ENCODE measurements at places on chromosomes 3 and 15.

DNA sequence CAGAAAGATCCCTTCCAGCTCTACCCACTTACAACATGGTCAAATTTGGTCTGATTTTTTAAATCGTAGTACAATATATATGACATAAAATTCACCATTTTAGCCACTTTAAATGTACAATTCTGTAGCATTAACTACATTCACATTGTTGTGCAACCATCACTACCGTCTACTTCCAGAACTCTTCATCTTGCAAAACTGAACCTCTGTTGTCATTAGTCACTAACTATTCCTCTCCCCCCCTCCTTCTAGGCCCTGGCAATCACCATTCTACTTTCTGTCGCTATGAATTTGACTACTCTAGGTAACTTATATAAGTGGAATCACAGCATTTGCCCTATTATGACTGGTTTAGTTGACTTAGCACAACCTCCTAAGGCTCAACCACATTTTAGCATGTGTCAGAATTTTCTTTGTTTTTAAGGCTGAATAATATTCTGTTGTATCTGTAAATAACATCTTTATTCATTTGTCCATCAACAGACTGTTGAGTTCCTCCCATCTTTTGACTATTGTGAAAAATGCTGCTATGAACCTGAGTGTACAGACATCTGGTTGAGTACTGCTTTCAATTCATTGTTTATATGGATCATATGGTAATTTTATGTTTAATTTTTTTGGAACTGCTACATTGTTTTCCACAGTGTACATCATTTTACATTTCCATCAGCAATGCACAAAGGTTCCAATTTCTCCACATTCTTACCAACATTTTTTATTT lies 35.5 kb upstream of the CCR2 start:
- no peak for DNase-seq

DNA sequence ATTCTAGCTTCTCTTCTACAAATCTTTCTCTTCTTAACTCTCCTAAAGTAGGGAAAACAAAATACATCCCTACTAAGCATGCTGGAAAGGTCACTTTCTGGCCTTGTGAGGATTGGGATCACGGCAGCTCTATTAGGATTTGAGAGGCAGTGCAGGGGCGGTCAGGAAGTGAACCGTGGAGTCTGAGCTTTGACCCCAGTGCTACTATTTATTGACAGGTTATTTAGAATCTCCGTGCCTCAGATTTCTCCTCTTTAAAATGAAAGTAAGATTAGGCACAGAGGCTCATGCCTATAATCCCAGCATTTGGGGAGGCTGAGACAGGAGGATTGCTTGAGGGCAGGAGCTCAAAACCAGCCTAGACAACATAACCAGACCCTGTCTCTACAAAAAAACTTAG lies 42.0 kb upstream of the CHRM5 start:
- DNase-seq, result no peak

- no peak for DNase-seq
Measured at GRCh38 chr3:123042413-123042812, 14.8 kb upstream of the SEMA5B start.

DNA sequence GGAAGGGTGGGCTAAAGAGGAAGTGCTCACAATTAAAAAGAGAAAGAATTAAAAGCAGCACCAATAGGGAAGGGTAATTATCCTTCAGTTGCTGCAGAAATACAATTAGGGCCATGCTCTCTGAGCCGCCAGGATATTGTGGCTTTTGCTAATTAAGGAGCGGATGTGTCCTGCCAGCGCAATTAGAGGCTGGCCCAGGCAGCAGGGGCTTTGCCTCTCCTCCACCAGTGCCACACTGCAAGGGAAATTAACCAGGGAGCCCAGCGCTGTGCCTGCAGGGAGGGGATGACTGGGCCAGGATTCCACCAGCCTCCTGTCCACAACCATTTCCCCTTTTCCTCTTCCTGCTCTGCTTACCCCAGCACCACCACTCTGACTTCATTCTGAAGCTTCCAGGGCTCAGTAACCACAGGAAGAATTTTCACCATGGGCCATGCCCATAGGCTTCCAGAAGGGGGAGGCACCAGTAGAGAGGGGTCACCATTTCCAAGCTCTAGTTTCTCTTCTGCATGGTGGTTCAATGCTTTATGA lies 10.4 kb upstream of the AEN start:
- no peak for DNase-seq

DNA sequence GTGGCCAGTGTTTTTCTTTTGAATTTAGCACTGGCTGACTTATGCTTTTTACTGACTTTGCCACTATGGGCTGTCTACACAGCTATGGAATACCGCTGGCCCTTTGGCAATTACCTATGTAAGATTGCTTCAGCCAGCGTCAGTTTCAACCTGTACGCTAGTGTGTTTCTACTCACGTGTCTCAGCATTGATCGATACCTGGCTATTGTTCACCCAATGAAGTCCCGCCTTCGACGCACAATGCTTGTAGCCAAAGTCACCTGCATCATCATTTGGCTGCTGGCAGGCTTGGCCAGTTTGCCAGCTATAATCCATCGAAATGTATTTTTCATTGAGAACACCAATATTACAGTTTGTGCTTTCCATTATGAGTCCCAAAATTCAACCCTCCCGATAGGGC lies 43.5 kb downstream of the AGTR1 start:
- no peak for DNase-seq

DNA sequence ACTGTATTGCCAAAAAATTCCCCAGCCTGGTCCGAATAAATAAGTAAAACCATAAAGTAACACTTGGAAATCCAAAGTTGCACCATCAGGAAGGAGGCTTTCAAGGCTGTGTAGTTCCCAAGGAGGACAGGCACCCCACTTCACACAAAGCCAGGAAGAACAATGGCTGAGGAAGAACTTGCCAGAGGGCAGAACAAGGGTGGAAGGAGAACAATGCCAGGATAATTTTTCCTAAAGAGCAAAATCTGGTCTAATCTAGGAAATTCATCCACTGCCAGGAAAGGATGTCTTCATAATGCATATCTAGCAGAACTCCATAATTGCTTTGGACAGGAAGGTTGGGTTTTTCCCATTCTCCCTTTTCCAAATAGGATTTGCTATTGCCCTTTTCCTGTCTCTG lies 15.7 kb upstream of the ARID3B start:
- no peak for DNase-seq

DNA sequence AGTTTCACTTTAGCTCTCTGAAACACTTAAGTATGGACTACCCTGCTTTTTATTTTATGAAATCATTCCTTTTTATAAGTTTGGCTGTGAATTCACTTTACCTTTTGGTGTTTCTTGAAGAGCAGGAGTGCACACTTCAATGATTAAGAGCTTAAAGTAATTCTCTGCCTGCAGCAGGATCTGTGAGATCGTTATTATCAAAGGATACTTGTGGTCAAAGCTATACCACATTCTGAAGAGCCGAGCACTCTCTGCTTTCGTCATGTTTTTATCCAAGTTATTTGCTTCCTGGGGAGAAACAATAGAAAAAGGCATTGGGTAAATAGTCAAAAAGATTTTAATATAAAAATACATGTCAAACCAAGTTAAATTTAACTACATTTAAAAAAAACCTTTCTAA lies 243.7 kb downstream of the CHST2 start:
- DNase-seq, result no peak

- no peak for DNase-seq
Measured at GRCh38 chr15:78023865-78024518, 53.5 kb downstream of the TBC1D2B start.

DNA sequence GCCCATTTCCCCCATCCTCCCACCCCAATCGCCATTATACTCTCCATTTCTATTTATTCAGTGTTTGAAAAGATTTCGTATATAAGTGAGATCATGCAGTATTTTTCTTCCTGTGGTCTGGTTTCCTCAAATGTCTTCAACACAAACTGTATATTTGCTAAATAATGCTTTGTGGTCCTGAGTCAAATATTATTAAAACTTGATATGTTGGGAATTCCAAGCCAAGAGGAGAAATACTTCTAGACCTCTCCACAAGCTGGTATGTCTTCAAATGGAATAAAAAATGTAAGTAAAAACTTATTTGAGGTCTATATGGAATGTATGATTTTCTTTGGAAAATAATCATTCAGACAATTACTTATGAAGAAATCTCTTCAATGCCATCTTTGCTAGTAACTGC lies 122.5 kb upstream of the TSC22D2 start:
- DNase-seq, result no peak

DNA sequence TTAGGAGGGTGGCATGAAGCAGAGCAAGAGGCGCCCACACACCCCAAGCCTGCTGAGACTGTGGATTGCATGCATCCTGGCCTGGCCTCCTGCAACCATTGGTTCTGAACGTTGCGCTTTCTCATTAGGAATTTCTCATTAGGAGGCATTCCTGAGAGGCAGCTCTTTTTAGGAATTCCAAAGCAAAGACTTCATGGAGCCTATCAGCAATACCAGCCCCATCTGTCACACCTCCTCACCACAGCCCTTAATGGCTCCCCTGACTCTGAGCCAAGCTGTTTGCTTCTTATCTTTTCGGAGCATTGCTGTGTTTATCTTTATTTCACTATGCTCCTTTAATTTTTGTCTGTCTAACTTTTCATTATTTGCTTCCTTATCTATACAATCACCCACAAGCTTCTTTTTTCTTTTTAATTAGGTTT lies 226.9 kb downstream of the CACNA2D3 start:
- DNase-seq, result no peak

GRCh38 chr15:93288728-93289294 lies 199.8 kb upstream of the RGMA start:
- DNase-seq, result no peak

All from RKO (cell line).